Fibroblast of the aortic adventitia (primary cell): ENCODE measurements at places on chromosomes 12 and 14.

GRCh38 chr14:97311411-97311810 lies 514.2 kb downstream of the VRK1 start:
- no peak for DNase-seq

DNA sequence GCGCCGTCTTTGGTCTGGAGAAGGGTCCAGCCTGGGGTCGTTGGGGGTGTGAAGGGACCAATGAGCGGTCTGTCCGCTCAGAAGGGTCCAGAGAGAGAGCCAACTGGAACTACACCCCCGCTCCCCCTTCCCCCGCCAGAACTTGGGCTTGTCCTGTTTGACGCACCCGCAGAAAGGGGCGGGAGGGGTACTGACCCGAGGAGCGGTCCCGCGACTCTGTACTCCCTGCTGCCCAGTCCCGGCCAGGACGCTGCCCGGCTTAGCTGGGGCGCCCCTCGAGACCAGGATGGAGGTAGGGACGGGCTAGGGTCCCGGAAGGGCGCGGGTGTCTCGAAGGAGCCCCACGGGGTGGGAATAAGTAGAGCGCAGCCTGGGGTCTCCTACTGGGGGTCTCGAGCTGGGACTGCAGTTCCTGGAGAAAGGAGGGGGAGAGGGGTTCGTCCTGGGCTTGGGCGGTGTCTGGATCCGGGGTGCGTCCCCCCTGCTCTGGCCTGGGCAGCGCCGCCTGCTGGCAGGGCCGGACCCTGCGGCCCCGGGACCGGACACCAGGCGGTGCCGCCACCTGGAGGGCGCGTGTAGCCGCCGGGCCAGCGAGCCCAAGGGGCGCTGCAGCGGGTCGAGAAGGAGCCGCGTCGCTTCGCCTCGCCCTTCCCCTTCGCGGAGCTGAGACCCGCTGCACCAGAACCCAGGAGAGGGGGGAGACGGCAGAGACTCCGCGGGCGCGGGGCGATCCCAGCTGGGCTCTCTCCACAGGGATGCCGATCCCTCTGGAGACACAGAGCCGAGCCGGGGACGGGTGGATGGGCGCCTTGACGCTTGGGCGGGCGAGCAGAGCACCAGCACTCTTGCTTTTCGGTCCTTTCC lies 3.8 kb upstream of the CACNB3 start:
- peak; percentile 75 for DNase-seq

DNA sequence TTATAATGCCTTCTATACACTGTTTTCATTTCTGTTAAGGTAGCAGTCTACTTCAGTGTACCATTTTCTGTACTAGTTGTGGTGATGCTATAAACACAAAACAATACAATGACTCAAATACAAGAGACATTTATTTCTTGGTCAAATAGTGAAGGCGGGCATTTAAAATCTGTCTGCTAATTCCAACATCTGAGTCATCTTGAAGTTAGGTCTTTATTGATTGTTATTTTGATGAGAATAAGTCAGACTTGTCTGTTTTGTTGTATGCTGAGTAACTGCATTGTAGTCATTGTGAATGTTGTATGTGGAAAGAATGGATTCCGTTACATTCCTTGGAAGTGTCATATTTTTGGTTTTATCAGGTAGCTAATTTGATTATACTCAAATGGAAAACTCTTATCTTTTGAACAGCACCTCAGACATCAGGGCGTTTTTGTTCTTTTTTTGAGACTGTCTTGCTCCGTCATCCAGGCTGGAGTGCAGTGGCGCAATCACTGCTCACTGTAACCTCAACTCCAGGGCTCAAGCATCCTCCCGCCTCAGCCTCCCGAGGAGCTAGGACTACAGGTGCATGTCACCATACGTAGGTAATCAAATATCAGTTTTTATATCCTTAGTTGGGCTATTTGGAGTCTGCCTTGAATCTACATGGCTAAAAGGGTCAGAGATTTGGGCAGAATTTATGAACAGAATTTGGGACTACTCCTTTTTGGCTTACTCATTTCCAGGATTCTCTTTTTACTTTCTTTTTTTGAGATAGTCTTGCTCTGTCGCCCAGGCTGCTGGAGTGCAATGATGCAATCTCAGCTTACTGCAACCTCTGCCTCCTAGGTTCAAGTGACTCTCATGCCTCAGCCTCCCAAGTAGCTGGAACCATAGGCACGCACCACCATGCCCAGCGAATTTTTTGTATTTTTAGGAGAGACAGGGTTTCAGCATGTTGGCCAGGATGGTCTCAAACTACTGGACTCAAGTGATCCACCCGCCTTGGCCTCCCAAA lies 56.8 kb downstream of the PAPLN start:
- DNase-seq: no peak

DNA sequence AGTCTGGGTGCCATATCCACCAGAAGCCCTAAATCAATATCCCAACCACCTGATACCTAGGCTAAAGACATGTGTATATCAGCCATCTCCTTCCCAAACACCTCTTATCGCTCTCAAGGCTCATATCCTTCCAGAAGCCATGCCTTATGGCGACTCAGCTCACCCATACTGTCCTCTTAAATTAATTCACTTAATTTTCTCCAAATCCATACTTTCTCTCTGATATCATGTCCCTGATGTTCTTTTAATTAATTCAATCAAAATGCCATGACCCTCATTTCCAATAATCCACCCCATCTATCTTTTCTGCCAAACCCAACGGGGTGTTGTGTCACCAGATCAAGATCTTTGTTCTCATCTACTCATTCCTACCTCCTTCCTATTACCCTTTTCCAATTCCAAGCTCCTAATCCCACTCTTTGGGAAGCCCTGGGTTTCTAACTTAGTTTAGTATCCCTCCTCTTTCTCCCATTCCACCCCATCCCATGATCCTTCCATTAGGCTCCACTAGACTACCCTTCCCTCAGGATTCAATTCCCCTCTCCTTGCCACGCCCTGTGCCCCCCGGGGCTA lies 723 bp downstream of the ATF7 start:
- DNase-seq: no peak

- no peak for DNase-seq
These were observed 803.5 kb downstream of the FLRT2 start for GRCh38 chr14:86333493-86333892.

DNA sequence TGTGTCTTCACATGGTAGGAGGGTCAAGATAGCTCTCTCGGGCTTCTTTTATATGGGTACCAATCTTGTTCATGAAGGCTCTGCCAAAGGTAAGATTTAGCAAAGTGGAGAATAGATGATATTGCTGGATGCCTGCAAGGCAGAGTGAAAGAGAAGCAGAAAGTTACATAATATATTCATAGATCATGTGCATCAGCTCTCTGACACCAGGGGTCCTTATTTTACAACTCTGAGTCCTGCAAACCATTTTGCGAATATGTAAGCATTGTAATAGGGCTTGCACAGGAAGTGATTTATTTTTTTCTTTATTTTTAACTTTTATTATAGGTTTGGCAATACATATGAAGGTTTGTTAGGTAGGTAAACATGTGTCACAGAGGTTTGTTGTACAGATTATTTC lies 31.8 kb downstream of the CRADD start:
- DNase-seq: no peak

DNA sequence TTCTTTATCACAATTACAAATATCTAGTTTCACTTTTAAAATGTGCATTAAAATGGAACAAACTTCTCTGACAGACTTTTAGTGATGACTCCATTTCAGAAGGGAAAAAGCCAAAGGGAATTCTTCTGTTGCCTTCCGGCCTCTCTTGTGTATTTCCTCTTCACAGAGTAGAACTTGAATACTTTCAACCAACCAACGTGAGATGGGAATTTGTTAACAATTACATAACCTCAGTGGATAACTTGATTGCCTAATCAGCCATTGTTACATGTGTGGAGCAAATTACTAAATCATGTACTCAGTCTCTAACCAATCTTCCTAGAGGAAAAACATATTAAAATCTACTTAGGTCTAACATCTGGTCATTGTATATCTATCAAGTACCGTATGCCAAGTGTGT lies 291.1 kb downstream of the SYT1 start:
- DNase-seq: peak; percentile 83
